Stimulated activated CD4-positive, alpha-beta T cell treated with anti-CD3 and anti-CD28 coated beads, Interleukin-1b, Interleukin-23, amount 100 ng/mL, for 1 hour (primary cell): ENCODE measurements at places on chromosomes 12 and 14.

DNA sequence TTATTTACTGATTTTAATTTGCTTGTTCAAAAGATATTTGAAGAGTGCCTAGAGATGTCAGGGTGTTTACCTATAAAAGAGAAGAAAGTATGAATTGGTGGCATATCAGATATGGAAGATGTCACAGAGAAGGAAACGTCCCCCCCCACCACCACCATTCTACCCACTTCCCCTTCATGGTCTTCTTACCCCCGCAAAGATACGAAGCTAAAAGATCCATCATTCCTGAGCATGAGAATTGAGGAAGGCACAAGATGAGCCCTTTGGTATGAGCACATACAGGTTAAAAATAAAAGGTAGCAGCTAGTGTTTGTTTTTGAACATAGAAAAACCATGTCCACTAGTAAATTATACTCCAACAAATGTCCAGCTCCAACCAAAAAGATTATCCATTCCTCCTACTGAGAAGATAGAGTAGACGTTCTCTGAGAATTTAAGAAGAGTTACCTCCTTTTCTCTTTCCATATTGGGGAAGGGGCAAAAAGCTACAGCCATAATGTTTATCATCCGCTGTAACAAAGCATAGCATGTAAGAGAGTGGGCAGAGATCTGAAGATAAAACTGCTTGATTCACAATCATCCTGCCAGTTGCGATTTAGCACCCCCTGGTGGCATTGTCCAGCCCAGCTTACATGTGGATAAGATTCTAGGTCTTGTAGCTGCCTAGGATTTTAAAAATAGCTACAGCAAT, 29.1 kb downstream of the NFYB start:
- peak; percentile 79 for DNase-seq

DNA sequence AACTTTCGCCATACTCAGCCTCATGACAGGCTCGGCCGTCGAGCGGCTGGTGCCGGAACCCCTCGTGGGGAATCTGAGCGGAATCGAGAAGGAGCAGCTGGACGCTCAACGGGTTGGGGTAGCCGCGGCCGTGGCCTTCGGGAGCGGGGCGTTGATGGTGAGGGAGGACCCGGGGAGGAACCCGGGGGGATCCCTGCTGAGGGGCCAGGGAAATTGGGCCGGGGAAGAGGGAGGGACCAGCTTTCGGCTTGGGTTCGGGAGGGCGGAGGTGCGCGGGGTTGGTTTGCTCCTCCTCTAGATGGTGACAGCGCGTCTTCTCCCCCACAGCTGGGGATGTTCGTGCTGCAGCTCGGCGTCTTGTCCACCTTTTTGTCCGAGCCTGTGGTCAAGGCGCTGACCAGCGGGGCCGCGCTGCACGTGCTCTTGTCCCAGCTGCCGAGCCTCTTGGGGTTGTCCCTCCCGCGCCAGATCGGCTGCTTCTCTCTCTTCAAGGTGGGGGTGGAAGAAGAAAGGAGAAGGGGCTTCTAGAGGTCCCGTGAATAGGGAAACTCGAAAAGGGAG, 9.8 kb downstream of the ARHGEF25 start:
- no peak for DNase-seq

GRCh38 chr12:62292761-62293344, 32.6 kb downstream of the USP15 start:
- DNase-seq, result no peak

GRCh38 chr12:46523446-46523845, 150.9 kb upstream of the SLC38A2 start:
- no peak for DNase-seq

- DNase-seq, result no peak
Observed at GRCh38 chr12:68959143-68959858, 26.3 kb upstream of the CPM start.

- DNase-seq, result peak; percentile 15
Observed at GRCh38 chr14:63770187-63770807, 42.4 kb upstream of the SGPP1 start.

DNA sequence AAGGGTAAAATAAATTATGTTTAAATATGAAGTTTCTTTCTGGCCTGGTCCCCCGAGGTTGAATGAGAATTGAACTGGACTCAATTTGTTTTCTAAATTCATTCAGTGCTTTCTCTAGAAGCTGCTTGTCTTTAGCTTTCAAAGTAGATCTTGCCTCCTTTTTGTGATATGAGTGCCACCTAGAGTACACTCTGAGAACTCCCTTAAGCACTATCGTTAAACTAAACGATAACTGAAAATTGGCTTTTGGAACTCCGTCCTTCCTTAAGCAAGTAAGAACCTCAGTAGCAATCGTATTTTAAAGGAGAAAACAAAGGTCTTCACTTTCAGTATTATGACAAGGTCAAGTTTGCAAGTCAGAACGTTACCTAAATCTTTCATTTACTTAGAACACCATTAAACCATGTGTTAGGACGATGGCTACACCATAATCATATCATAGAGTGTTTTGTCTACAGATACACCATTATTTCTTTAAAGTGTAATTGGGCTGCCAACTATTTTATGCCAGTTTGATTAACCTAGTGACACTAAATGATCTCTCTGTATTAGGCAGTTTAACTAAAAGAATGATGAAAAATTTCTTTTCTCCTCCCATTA, 364.8 kb downstream of the SNAPC1 start:
- DNase-seq, result no peak

DNA sequence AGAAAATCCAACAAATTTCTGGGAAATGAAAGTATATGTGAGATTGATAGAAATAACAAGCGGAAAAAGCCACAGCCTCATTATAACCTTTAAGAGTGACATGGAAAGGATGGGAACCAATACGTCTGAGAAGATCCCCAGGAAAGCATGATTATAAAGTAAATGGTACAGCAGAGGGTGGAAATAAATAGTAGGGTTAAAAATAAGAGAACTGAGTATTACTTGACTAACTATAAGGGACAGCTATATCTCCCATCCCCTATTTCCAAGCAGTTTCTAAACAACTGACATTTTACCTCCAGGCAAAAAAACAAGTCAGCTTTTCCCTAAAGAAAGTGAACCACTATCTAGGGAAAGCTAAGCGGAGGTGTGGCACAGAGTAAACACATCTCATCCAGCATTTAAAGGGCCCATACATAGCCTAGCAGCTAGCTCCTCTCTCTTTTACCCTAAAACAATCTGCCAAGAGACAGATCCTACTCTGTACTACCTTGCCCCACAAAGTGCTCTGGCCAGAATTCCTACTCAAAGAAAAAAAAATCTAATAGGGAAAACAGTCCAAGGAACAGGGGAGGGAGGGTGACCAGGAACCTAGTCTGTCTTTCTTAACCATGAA, 11.2 kb downstream of the OSBPL8 start:
- no peak for DNase-seq

DNA sequence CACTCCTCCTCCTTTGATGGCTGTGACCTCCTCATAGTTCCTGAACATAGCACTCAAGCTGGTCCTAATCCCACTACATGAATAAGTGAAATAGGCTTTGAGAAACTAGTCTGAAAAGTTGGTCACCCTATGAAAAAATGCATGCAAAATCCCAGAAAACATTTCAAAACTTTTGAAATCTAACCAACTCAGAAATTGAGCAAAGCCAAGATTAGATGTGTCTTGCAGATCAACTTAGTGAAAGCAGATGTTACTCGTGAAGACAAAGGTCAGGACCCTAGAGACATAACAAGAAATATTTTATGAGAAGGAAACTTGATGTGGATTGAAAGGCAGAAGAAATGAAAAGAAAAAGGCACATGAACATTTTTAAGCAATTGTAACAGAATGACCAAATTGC, 63.3 kb downstream of the TSHR start:
- no peak for DNase-seq

GRCh38 chr14:58109744-58110143, 42.3 kb downstream of the ARMH4 start:
- DNase-seq, result no peak

DNA sequence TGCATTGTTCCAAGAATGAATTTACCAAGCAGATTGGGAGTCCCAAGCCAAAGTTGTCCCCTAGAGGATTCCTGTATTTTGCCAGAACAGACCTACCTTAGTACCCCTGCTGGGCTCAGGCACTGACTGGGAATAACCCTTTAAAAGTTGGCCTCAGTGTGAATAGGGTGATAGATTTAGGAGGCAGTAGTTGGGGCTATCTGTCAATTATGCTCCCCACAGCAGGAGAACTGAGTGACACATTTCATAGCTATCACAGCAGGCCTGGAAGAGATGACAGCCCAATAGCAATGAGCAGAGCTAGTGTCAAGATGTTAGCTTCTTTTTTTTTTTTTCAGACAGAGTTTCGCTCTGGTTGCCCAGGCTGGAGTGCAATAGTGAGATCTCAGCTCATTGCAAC, 14.3 kb upstream of the LRP6 start:
- DNase-seq, result no peak

GRCh38 chr14:72516936-72517700, 376.8 kb downstream of the DPF3 start:
- DNase-seq, result peak; percentile 38

GRCh38 chr14:71734076-71734475, 198.2 kb upstream of the RGS6 start:
- DNase-seq, result no peak

DNA sequence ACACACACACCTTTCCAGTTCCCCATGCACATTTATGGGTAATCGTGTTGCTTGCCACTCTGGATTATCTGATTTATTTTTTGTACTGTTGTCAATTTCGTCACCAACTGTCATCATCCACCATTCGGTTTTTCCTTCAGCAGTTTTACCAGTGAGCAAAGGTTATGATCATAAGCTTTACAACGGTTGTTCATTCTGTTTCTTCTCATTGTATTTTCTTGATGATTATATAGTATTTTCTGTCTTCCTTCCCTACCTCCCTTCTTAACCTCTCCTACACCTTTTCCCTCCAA, 680 bp downstream of the NECAP1 start:
- no peak for DNase-seq
